Neural crest cell (in vitro differentiated cells): ENCODE measurements at places on chromosomes 16 and 17.
A peak's percentile ranks its signal among the peaks of the same experiment; 100 is the strongest.

DNA sequence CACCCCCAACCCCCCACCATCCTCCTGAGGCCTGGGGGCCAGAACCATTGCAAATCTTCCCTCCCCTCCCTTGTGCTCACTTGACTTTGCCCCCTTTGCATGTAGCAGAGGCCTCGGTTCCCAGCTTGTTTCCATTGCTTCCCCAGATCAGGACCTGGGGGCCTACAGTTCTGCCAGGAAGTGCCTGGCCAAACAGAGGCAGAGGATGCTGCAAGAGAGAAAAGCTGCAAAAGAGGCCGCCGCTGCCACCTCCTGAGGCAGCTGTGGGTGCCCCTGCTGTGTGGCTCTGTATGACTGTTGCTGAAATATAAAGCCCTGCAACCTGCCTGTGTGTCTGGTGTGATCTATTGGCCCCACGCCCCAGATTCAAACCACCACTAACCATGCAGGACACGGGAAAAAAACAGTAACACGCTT, 2.3 kb downstream of the NDUFB10 start:
- DNase-seq = no peak

DNA sequence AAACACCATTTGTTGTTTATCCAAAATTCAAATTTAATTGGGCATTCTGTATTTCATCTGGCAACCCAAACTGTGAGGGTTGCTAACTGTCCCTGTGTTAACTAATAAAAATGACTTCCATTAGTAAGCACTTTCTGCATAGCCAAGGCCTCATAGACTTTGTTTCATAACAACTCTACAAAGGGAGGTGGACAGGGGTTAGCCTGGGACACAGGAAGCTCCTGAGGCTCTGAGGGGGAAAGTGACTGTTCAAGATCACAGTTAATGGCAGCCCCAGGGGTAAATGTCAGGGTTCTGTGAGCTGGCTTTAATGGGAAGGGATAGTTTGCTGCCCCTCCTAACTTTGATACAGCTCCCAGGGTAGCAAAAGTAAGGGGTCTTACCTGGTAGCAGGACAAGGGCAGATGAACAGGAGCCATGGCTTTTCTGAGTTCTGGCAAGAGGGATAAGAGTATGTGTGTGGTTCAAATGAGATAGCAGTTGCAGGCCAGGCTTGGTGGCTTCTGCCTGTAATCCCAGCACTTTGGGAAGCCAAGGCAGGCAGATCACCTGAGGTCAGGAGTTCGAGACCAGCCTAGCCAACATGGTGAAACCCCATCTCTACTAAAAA, 2.2 kb downstream of the HEATR9 start:
- no peak for DNase-seq

- no peak for DNase-seq
Measured at GRCh38 chr17:82489117-82489516, 30.4 kb upstream of the FOXK2 start.

- DNase-seq = no peak
Measured at GRCh38 chr17:82865274-82865673, 25.5 kb upstream of the ZNF750 start.

DNA sequence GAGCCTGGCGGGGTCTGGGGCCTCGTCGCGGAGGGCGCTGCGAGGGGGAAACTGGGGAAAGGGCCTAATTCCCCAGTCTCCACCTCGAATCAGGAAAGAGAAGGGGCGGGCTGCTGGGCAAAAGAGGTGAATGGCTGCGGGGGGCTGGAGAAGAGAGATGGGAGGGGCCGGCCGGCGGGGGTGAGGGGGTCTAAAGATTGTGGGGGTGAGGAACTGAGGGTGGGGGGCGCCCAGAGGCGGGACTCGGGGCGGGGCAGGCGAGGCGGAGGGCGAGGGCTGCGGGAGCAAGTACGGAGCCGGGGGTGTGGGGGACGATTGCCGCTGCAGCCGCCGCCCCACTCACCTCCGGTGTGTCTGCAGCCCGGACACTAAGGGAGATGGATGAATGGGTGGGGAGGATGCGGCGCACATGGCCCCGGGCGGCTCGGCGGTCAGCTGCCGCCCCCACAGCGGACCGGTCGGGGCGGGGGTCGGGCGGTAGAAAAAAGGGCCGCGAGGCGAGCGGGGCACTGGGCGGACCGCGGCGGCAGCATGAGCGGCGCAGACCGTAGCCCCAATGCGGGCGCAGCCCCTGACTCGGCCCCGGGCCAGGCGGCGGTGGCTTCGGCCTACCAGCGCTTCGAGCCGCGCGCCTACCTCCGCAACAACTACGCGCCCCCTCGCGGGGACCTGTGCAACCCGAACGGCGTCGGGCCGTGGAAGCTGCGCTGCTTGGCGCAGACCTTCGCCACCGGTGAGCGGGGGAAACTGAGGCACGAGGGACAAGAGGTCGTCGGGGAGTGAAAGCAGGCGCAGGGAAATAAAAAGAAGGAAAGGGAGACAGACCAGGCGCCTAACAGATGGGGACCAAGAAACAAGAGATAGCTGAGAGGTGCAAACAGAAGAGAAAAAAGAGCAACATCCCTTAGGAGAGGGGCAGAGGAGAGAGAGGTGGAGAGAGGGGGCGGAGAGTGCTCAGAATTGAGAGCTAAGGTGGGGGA, at the start of gene PNMT:
PNMT (plus strand) TSS at position 509 of the 980 bp plus-strand sequence; CDS start at position 532, 23 bp downstream.
- peak; percentile 78 for DNase-seq

DNA sequence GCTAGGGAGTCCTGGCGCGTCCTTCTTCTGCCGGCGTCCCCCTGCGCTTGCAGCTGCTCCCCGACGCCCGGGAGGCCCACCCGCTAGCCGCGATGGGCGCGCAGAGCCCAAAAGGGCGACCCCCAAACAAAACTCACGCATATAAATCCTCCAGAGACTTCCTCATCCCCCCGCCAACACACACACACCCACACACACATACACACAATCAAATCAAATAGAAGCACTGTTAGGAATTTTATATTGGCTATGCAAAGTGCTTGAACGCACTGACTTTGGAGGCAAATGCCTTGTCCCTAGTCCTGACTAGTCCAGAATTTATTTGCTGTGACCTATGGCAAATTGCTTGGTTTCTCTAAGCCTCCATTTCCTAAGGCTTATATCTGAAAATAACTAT, 23.8 kb upstream of the CRYM start:
- DNase-seq = no peak

- DNase-seq = no peak
Measured at GRCh38 chr16:3190949-3191353, 2.9 kb downstream of the OR1F1 start.

GRCh38 chr17:55420776-55421178, 858 bp downstream of the MMD start:
- DNase-seq = peak; percentile 29

DNA sequence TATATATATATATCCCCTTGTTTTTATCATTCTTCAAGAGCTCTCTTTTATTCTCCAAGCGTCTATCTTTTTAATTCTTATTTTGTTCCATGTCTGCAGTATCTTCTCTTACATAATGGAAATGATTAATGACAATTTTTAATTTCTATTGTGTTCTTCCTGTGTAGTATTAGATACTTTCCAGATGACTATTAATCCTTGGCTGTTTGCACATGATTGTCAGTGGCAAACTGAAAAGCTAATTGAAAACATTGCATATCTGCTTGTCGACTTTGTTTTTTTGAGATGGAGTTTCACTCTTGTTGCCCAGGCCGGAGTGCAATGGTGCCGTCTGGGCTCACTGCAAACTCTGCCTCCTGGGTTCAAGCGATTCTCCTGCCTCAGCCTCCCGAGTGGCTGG, 124.7 kb downstream of the BCAS3 start:
- no peak for DNase-seq

GRCh38 chr16:1505912-1506311, 12.8 kb downstream of the TELO2 start:
- DNase-seq = no peak

GRCh38 chr17:82241183-82241925, 12.5 kb downstream of the SLC16A3 start:
- DNase-seq = no peak

GRCh38 chr17:49210158-49211029, at the start of the genes ABI3 and GNGT2:
ABI3 (plus strand) TSS chr17:49210707; CDS start chr17:49210725, 18 bp downstream.
GNGT2 (minus strand) TSS chr17:49210574; CDS start chr17:49207422, 3,152 bp downstream.
- DNase-seq = no peak

GRCh38 chr17:73139296-73139695, 25.5 kb upstream of the SSTR2 start:
- DNase-seq = no peak

DNA sequence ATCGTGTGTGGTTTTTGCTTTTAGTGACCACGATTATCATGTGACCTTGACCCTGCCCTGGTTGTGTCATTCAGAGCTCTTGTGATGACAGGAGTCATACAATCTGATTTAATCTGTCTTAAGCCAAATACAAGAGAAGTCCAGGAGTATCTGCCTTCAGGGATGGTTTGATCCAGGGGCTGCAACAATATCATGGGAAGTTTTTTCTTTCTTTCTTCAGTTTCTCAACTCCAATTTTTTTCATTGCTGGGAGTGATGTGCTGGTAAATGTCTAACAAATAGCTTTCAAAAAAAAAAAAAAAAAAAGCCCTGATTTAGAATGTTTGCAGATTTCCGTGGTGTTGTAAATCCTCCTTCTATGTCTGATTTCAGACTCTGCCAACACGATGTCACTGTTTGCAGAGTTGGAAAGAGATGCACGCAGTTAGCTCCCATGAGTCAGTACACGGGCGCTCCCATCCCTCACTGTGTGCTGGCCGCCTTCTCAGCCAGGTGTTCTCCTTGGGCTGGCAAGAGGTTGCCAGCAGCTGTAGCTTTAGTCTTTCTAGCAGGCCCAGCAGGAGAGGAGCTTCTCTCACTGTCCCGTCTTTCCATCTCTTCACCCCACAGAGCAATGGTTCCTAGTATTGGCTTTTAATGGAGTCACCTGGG, 229.7 kb downstream of the SNX29 start:
- no peak for DNase-seq

- DNase-seq = no peak
Measured at GRCh38 chr17:40346765-40347158, 17.8 kb downstream of the GJD3 start.

- DNase-seq = no peak
Measured at GRCh38 chr17:37206299-37206698, 169.5 kb upstream of the C17orf78 start.

DNA sequence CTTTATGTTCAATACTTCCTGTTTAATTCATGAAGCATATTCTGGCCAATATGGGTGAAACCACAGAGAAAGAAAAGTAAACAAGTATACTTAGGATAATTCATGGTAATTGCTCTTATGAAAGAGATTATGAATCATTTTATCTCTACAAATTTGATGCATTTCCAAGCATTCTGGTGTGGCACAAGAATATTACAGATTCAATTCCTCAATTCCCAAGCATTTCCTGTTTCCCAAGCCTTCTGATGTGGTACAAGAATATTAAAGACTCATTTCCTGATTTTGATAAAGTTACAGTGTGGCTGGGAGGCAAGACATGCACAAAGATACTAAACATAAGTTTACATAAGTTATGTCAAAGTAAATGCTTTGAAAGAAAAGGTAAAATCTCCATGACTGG, 126.1 kb upstream of the NUDT7 start:
- DNase-seq = no peak

DNA sequence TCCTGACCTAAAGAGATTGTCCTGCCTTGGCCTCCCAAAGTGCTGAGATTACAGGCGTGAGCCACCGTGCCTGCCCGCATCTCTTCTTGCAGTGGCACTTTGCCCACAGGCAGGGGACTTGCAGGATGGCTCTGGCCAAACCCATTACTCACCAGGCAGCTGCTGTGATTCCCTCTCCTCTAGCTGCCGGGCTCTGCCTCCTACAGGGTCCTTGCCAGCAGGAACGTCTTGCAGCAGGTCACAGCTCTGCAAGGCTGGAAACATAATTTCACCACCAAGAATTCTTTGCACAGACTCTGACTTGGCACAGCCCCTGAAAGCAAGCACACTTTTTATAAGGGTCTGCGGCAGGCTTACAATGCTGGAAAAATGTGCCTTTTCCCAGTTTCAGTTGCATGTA, 20.3 kb downstream of the COX4I1 start:
- no peak for DNase-seq

DNA sequence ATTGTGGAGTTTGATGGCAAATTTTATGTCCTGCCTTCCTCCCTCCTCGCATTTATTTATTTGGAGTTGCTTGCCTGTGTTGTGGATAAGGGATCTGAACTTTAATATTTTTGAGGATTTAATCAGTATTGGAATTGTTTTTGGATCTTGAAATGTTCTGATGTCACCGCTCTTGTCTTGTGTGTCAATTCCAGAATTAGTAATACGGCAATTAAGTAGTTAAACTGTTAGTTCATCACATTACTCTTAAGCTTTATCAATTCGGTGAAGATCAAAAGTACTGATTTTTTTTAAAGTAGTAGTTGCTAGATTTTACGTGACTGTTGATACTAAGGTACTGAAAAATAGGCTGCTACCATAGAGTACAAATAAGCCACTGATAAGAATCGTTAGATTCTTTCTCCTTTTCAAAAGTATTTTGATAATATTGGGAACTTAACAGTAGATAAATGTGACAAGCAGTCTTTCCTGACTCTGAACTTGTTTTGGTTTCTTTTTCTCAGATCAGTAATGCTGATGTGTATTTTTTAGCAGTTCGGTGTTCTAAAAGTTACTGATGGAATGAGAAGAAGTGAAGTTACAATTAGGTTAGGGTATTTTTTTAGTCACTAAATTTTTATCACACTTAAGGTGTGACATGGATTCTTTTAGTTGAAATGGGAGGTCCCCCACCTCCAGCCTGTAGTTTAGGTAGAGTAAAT, 2.0 kb downstream of the RBBP6 start:
- no peak for DNase-seq

DNA sequence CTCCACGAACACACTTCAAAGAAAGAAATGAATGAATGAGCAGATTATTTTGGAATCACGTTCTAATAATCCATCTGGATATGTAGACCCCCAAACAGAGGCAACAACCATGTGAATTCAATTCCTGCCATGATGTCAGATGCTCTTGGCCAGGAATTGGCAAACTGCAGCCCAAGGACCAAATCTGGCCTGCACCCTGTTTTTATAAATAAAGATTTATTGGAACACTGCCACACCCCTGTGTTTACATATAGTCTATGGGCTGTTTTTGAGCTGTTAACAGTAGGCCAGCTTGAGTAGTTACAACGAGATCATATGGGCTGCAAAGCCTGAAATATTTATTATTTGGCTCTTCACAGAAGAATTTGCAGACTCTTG, 336.0 kb upstream of the ZFHX3 start:
- no peak for DNase-seq

DNA sequence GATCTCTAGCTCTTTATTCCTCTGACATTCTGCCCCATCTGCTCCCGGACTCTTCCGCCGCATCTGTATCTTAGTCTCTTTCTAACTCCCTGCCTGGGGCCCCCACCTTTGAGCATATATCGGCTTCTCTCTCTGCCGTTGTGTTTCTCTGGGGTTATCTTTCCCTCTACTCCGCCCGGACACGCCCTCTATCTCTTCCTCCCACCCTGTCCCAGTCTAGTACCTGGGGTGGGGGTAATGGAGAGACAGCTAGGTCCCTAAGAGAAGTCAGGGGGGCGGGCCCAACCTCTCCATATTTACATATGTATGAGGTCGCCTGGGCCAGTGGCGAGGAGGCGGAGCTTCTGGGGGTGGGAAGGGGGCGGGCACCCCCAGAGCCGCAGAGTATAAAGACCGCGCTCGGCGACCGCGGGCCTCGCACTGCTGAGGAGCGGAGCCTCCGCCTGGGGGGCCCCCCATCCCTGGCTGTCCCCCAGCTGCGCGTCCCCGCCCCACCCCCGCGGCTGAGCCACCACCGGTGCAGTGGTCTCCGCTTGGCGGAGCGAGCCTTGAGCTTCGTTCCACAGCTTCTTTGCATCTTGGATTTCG, at the start of gene ATP1B2:
ATP1B2 (plus strand) TSS at position 418 of the 588 bp plus-strand sequence. CDS start 593 bp downstream, outside the sequence.
- peak; percentile 73 for DNase-seq

GRCh38 chr16:1823821-1824220, 2.8 kb downstream of the HAGH start:
- no peak for DNase-seq

GRCh38 chr17:27109346-27109745, 184.6 kb upstream of the WSB1 start:
- DNase-seq = no peak

GRCh38 chr17:28755486-28755885, 11.7 kb downstream of the TRAF4 start:
- DNase-seq = no peak
